ENCODE measurements at places on chromosomes 6 and 20. TPM values are rescaled to one million over a fixed set of nuclear protein-coding genes. Genes with fewer than 3 reads are reported as not detected.

TRIM31 gene
- not detected for total RNA-seq

TFAP2C gene
- total RNA-seq = under 0.01 TPM

KCNK15 gene
- 6.8 TPM for total RNA-seq

LY86 gene
- total RNA-seq = not detected

POM121L2 gene
- not detected for total RNA-seq

TRERF1 gene
- 8.5 TPM for total RNA-seq

PDE10A gene
- total RNA-seq = 0.39 TPM

CST5 gene
- total RNA-seq = not detected

NRSN1 gene
- total RNA-seq = not detected

Measured in articular chondrocyte of knee joint (primary cell).